WTC11 (cell line): ENCODE measurements at places on chromosomes 13 and 19.

DNA sequence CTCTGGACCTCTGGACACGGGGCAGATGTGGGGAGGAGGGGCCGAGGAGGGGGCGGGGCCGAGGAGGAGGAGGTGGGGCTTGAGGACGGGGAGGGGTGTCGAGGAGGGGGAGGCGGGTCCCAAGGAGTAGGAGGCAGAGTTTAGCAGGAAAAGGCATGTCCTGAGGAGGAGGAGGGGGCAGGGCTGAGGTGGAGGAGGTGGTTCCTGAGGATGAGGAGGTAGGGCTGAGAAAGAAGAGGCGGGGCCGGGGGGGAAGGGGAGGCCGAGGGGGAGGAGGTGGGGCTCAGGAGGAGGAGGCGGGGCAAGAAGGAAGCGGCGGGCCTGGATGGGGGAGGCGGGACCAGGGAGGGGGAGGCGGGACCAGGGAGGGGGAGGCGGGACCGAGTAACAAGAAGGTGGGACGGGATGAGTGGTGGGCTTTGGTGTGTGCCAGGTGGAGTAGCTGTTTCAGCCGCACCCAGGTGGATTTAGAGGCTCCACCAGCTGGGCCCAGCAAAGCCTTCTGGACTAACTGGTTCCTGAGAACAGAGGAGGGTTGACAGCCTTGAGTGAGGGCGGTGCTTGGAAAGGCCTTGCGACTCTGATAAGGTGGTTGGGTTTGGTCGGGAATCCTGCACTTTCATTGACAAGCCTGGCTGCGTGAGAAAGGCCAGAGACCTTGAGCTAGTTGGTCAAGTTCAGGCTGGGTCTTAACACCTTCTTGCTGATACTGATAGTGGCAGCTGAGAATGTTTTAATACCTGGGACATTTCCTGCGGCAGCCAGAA lies 7.7 kb downstream of the TECR start:
- H3K36me3 ChIP-seq, result peaks cover 4% of the 10 kb centered on the region; the same call in 1 of the 2 replicates
- peak; percentile 96 for DNase-seq
- peaks cover 7% of the 10 kb centered on the region for H3K4me1 ChIP-seq

GRCh38 chr19:45049073-45049736 lies 10.4 kb downstream of the CLASRP start:
- H3K36me3 ChIP-seq, result peaks cover 40% of the 10 kb centered on the region
- peak overlapping the region; percentile 88 for H3K27ac ChIP-seq
- DNase-seq, result no peak
- H3K4me3 ChIP-seq, result no peak overlapping the region
- H3K4me1 ChIP-seq, result no peaks in the 10 kb centered on the region
- H3K27me3 ChIP-seq, result no peaks in the 10 kb centered on the region

- no peaks in the 10 kb centered on the region; the same call in 1 of the 2 replicates for H3K27me3 ChIP-seq
- H3K27ac ChIP-seq, result no peak overlapping the region
- H3K4me1 ChIP-seq, result peaks cover 18% of the 10 kb centered on the region
- no peaks in the 10 kb centered on the region for H3K36me3 ChIP-seq
- H3K4me3 ChIP-seq, result no peak overlapping the region
These were observed 50.7 kb upstream of the FNDC3A start for GRCh38 chr13:48925001-48925400.

DNA sequence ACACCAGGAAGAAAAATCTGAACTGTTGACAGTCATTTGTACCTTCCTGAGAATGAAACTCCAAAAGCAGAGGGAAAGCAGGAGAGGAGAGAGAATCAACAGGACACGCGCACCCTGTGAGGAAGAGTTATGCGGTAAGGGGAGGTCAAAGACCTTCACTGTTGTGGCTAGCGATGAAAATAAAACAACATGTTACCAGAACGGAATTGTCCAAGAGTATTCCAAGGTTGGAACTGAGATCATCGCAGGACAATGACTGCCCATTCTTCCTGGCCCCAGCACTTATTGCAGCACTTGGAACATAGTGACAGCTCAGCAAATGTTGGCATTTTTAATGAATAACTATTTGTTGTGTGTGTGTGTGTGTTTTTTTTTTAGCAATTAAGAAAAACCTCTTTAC lies 176.0 kb upstream of the TSC22D1 start:
- H3K4me3 ChIP-seq, result no peak overlapping the region
- no peak overlapping the region for H3K27ac ChIP-seq
- H3K36me3 ChIP-seq, result no peaks in the 10 kb centered on the region

DNA sequence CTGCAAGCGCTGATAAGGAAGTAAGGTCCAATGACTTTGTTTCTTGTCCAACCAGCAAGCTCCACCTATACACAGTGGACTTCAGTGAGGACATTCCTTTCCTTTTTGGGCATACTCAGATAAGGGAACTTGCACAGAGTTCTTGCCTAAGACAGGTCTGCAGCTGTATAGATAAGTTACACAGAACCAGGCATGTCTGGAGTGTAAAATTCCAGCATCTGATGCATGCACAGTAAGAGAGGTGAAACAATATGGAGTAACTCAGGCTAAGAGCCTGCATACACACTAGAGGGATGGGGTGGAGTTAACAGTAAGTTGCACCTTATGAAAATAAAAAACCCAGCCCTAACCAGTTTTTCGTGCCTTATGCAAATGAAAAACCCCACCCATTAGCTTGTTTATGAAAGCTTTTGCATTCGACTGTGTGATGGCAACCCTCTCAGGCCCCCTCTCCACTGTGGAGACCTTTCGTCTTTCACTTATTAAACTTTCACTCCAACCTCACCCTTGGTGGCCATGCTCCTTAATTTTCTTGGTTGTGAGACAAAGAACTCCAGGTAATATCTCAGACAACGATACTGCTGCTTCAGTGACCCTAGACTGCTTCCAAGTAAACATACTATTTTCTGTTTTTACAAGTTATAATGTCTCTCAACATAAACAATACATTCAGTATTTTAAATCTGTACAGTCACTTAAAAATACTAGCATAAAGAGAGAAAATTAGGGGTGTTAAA lies 2859.0 kb upstream of the PCDH20 start:
- H3K36me3 ChIP-seq, result peaks cover 9% of the 10 kb centered on the region
- H3K27me3 ChIP-seq, result no peaks in the 10 kb centered on the region
- no peak overlapping the region for H3K27ac ChIP-seq
- H3K4me3 ChIP-seq, result no peak overlapping the region
- DNase-seq, result no peak
- H3K4me1 ChIP-seq, result no peaks in the 10 kb centered on the region

DNA sequence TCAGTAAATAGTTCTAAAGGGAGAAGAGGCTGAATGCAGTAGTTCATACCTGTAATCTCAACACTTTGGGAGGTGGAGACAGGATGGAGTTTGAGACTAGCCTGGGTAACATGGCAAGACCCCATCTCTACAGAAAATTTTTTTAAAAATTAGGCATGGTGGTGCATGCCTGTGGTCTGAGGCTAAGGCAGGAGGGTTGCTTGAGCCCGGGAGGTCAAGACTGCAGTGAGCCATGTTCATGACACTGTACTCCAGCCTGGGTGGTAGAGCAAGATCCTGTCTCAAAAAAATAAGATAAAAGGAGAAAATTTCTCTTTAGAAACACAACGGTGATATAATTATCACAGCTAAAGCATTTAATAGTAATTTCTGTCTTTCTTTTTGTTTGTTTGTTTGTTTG lies 57.1 kb downstream of the SIPA1L3 start:
- DNase-seq, result no peak
- peaks cover 11% of the 10 kb centered on the region for H3K4me1 ChIP-seq
- no peak overlapping the region for H3K27ac ChIP-seq
- no peak overlapping the region for H3K4me3 ChIP-seq

- no peak for DNase-seq
- peaks cover 17% of the 10 kb centered on the region for H3K36me3 ChIP-seq
- peaks cover 57% of the 10 kb centered on the region for H3K4me1 ChIP-seq
- peak overlapping the region; percentile 51 for H3K27ac ChIP-seq
These were observed 62.1 kb downstream of the GGACT start for GRCh38 chr13:100526318-100527000.

DNA sequence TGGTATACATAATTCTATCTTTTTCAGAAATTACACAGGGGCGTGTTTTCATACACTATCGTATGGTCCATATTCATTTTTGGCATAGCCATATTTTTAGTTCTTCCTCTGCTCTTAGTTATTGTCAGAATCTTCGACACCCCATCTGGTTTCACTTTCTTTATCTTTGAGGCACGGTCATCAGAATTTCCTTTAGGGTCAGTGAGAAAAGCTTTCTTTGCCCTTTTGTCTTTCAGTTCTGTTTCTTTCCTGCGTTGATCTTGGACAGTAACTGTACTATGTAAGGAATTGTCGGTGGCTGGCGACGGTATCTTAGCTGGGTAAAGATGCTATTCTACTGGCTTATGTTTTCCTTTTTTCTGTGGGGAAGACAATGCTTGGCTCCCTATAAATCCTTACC lies 10.6 kb upstream of the KIR2DL4 start:
- H3K27me3 ChIP-seq, result peaks cover 18% of the 10 kb centered on the region
- H3K4me1 ChIP-seq, result no peaks in the 10 kb centered on the region
- H3K27ac ChIP-seq, result no peak overlapping the region

DNA sequence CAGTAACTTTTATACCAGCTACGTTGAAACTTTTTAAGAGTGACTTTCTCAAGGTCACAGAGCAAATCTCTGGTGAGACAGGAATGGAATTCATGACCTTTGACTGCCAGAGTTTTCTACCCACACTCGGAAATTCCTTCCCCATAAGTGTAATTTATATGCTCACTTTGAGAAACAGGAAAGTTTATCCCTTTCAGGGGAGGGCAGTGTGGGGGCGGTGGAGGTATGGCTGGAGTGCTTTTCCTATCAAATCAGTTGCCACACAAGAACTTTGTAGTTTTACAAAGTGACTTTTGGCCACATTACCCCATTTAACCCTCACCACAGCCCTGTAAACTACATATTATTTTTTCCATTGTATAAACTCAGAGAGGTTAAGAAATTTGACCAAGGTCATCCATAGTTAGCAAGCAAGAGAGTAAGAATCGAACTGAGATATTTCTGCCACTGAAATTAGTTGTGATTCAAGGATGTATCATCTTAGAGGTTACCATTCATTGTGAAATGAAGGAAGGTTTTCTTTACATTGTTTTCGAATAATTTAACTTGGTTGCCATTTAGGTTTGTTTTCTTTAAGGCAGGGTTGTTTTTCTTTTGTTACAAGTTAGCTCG lies 5.9 kb downstream of the KLF12 start:
- DNase-seq, result no peak
- H3K36me3 ChIP-seq, result no peaks in the 10 kb centered on the region
- peaks cover 35% of the 10 kb centered on the region for H3K4me1 ChIP-seq
- no peak overlapping the region for H3K4me3 ChIP-seq

DNA sequence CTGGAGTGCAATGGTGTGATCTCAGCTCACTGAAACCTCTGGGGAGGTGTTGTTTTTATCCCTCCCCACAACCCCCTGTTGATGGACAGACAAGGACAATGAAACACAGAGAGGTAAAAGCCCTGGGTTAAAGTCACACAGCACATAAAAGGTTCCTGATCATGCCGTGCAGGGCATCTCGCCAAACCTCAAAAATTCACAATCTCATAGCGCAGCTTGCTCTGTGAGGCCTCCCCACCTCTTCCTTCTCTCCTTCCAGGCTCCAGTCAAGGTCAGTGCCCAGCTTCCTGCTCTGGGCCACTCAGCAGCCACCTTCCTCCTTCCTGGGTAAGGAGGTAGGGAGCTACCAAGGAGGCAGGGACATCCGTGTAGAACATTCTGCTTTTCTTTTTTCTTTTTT lies 2.3 kb downstream of the FUT2 start:
- no peaks in the 10 kb centered on the region for H3K27me3 ChIP-seq
- peaks cover 4% of the 10 kb centered on the region for H3K4me1 ChIP-seq
- no peak for DNase-seq
- H3K36me3 ChIP-seq, result peaks cover 17% of the 10 kb centered on the region; the same call in 1 of the 2 replicates
- H3K27ac ChIP-seq, result no peak overlapping the region

DNA sequence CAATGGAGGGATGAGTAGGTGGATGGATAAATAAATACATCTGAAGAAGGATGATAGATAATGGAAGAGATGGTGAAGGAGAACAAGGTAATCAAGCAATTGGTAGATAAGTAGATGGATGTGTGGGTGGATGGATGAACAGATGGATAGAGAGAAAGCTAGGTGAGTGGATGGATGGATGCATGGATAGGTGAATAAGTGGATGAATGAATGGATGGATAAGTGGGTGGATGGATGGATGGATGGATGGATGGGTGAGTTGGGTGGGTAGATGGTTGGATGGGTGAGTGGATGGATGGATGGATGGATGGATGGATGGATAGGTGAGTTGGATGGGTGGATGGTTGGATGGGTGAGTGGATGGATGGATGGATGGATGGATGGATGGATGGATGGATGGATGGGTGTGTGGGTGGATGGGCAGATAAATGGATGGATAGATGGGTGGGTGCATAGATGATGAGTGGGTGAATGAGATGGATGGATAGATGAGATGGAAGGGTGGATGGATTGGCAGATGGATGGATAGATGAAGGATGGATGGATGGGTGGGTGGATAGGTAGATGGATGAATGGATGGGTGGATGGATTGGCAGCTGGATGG lies 6.3 kb downstream of the SEMA6B start:
- H3K36me3 ChIP-seq, result peaks cover 45% of the 10 kb centered on the region
- no peak overlapping the region for H3K4me3 ChIP-seq
- no peak overlapping the region for H3K27ac ChIP-seq
- DNase-seq, result no peak
- peaks cover 9% of the 10 kb centered on the region for H3K4me1 ChIP-seq

- H3K27ac ChIP-seq, result no peak overlapping the region
- no peak overlapping the region for H3K4me3 ChIP-seq
- DNase-seq, result no peak
- H3K27me3 ChIP-seq, result no peaks in the 10 kb centered on the region
These were observed 16.9 kb upstream of the CD22 start for GRCh38 chr19:35311901-35312665.

GRCh38 chr13:112530861-112531260 lies 57.1 kb downstream of the TUBGCP3 start:
- no peaks in the 10 kb centered on the region for H3K36me3 ChIP-seq
- no peaks in the 10 kb centered on the region for H3K27me3 ChIP-seq
- no peak overlapping the region for H3K27ac ChIP-seq
- no peak overlapping the region for H3K4me3 ChIP-seq
- H3K4me1 ChIP-seq, result no peaks in the 10 kb centered on the region
- no peak for DNase-seq

DNA sequence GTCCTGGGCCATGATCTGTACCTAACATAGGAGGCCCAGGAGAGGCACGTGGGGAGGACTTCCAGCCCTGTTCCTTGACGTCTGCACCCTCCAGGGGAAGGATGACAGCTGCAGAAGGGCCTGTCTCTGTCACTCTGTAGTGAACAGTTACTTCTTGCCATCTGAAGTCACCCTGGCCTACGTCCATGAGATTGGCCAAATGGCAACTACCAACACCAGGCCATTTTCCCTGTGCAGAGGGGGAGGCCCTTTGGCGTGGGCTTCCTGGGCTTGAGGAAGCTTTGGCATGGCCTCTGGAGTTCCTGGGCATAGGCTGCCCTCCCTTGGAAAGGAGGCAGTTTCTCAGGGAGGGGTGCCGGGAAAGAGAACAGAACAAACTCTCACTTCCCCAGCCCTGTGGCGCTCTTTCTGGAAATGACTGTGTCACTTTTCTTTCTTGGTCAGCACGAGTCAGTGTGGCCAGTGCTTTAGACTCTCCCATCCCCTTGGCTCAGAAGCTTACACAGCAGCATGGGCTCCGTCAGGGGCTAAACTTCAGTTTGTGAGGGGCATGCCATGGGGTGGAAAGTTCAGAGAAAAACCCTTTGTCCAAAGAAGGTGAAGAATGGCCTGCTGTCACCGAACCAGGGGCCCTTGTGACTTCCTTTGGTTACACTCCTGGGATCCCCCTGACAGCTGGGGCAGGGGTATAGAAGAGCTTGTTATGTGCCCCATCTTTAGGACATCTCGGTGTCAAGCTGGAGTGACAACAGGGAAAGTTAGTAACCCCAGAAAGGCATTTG lies 5.3 kb downstream of the CARM1 start:
- H3K36me3 ChIP-seq, result 0 out of 2 replicates have a peak, but pooled peaks cover 7% of the 10 kb centered on the region
- H3K27me3 ChIP-seq, result no peaks in the 10 kb centered on the region; the same call in 1 of the 2 replicates
- peaks cover 47% of the 10 kb centered on the region for H3K4me1 ChIP-seq
- peak overlapping the region; percentile 79 for H3K27ac ChIP-seq
- H3K4me3 ChIP-seq, result no peak overlapping the region
